ENCODE measurements at places on chromosomes 7 and 10. TPM values are rescaled to one million over a fixed set of nuclear protein-coding genes. Genes with fewer than 3 reads are reported as not detected.

The RADIL gene
- total RNA-seq = 0.46 TPM

The ANKRD22 gene
- not detected for total RNA-seq

The PNLIP gene
- not detected for total RNA-seq

The AQP1 gene
- 6.4 TPM for total RNA-seq

The CLRN3 gene
- total RNA-seq = 0.11 TPM

The SSC4D gene
- 0.46 TPM for total RNA-seq

The SERPINE1 gene
- total RNA-seq = 2,165 TPM

The TMEM178B gene
- 0.07 TPM for total RNA-seq

The SLC26A5 gene
- total RNA-seq = not detected

The CACNB2 gene
- total RNA-seq = not detected

The PRLHR gene
- total RNA-seq = not detected

The CNNM1 gene
- total RNA-seq = 0.04 TPM

The NUPR2 gene
- total RNA-seq = not detected

The CYP3A4 gene
- total RNA-seq = not detected

The SLC39A12 gene
- not detected for total RNA-seq

The OR2A5 gene
- total RNA-seq = not detected

The AS3MT gene
- total RNA-seq = 1.4 TPM

The AOC1 gene
- not detected for total RNA-seq

The UNC5B gene
- 8.0 TPM for total RNA-seq

The CDK13 gene
- total RNA-seq = 60.8 TPM

The AKR1D1 gene
- not detected for total RNA-seq

The ZNF736 gene
- total RNA-seq = 5.5 TPM

The PNLIPRP3 gene
- total RNA-seq = not detected

The CNPY1 gene
- total RNA-seq = not detected

The RNLS gene
- 7.1 TPM for total RNA-seq

The FAM13C gene
- 0.11 TPM for total RNA-seq

The SPOCK2 gene
- total RNA-seq = 0.20 TPM

The MYL10 gene
- not detected for total RNA-seq

The GIMAP4 gene
- 63.4 TPM for total RNA-seq

The ERLIN1 gene
- 84.4 TPM for total RNA-seq

The YAE1 gene
- 28.4 TPM for total RNA-seq

The TM9SF3 gene
- 121 TPM for total RNA-seq

The CCDC3 gene
- 0.66 TPM for total RNA-seq

The KNDC1 gene
- not detected for total RNA-seq

The COBL gene
- not detected for total RNA-seq

Data from pulmonary artery endothelial cell (primary cell).